ENCODE measurements at places on chromosomes 16 and 17. TPM values are rescaled to one million over a fixed set of nuclear protein-coding genes. Genes with fewer than 3 reads are reported as not detected.

DNA sequence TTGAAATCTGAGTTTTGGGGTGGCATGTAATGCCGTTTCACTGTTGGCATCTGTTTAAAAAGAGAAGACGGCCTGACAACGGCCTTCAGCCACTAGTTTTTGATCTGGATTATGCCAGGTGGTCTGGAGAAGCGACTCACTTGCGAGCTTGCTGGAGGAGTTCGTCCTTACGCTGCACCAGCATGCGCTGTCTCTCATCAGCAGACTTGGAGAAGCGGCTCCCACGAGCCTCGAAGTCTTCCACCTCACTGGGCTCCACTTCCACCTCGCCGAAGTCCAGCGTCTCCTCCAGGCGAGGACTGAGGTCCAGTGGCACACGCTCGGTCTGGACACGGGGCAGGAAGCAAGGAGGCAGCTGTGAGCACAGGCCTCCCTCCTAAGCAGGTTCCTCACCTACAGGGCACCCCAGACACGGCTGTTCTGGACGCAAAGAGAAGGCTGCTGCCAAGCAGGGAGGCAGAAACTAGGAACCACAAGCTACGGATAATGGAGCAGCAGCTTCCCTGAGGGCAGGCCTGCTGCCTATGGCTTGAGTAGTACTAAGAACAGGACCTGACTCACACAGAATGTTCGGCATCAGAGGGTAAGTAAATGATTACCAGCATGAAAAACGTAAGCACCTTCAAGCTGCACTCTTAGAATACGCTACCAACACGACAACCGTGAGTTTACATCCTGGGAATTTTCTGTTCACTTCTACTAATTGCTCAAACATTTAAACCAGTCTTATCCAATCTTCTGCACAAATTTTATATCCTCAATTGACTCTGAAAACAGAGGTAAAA, 61.4 kb downstream of the AMFR start:
- DNase-seq = no peak

HLF gene
- 1.3 TPM for total RNA-seq

SLC16A13 gene
- total RNA-seq = 15.8 TPM

PRKCA gene
- 66.5 TPM for total RNA-seq
